Breast epithelium (tissue), 4 donors: ENCODE measurements at places on chromosomes 7 and 10. TPM values are rescaled to one million over a fixed set of nuclear protein-coding genes. Genes with fewer than 3 reads are reported as not detected.

Gene SPDYE11
- not detected for total RNA-seq

Gene TBX20
- not detected for total RNA-seq

Gene NPFFR1
- not detected for total RNA-seq

Gene OPTN
- 49.2 TPM for total RNA-seq

Gene ZNF853
- 11.7 TPM for total RNA-seq

Gene HOXA7
- 4.6 TPM for total RNA-seq

Gene GNG11
- 40.0 TPM for total RNA-seq

Gene CHCHD1
- total RNA-seq = 25.1 TPM

Gene CDHR3
- 6.4 TPM for total RNA-seq
